ENCODE measurements at places on chromosomes 1 and 21.
A peak's percentile ranks its signal among the peaks of the same experiment; 100 is the strongest.

DNA sequence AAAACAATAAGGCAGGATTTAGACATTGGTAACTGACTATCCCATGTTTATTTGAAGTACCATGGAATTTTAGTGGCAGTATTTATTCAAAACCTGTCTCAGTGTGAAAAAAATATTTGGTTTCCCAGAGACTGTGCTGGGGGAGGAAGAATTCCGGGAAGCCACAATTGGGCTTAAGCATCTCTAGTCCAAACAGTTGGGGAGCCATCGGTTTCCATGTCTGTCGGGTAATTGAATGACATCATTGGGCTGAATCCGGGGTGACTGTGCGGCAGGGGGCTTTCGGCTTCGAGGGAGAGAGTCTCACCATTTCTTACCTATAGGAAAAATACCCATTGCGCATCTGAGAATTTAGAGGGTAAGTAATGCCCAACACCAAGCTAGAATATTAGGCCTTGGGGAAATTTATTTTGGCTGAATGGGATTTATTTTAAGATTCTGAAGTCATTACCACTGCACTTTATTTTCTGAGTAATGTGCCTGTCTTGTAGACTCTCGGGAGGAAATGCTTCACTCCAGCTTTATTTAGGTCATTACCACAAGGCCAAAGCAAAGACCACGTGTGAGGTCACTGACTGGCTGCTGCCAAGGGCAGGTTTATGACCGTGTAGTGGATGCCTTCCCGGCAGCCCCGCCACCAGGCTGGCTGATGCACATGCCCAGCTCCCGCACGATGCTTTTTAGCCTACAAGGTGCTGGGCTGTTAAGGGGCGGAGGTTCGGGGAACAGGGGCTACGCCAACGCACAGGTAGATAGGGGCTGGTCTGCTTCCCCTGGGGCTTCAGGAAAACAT, 23.1 kb upstream of the UMODL1 start:
- DNase-seq: peak; percentile 76

GRCh38 chr1:227489572-227489971, 73.8 kb upstream of the ZNF678 start:
- no peak for DNase-seq

DNA sequence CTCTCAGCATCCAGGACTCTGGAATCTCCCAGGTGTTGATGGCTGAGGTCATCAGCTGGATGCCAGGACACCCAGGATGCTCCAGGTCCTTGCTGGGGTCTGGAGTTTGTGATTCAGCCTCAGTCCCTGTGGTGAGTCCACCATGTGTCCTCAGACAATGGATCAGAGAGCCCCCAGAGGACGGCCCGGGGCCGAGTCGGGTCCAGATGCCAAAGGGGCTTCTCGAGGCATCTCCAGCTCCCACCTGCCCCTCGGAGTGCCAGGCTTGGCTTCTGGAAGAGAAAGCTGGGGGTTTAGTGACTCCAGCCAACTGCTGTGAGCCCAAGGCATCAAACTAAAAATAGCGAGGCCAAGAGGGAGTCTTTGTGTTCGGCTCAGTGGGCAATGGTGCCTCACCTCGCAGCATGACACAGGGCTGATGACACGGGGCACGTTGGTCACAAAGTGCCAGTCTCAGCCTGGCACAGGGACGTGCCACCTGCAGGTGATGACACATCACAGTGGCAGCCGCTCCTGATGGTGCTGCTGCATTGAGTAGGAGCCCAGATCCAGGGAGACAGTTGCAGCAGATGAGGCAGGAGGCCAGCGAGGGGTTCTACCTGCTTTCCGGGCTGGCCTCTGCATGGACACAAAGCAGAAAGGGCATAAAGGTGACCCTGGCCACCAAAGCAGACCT, 10.6 kb downstream of the PDE9A start:
- DNase-seq: no peak

DNA sequence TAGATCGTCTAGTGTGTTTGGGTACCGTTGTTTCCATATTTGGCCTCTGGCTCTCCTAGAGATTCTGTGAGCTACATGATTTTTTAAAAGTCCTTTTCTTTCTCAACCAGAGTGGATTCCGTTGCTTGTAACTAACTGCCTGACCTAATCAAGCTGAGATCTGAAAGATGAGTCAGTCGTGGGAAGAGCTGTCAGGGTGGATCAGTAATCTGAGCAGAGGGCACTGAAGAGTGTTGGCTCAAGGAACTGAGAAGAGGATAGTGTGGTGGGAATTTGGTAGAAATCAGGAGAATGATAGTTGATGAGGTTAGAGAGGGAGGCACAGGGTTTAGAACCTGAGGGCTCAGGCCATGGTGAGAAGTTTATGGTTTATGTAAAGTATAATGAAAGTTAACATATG, 52.2 kb downstream of the TRAF5 start:
- DNase-seq: no peak

GRCh38 chr1:210358626-210359025, 29.9 kb downstream of the HHAT start:
- DNase-seq: peak; percentile 53

- DNase-seq: no peak
Measured at GRCh38 chr1:154198756-154199562, 7.1 kb upstream of the TPM3 start.

- no peak for DNase-seq
Measured at GRCh38 chr1:147223740-147224615, 1.2 kb downstream of the FMO5 start.

DNA sequence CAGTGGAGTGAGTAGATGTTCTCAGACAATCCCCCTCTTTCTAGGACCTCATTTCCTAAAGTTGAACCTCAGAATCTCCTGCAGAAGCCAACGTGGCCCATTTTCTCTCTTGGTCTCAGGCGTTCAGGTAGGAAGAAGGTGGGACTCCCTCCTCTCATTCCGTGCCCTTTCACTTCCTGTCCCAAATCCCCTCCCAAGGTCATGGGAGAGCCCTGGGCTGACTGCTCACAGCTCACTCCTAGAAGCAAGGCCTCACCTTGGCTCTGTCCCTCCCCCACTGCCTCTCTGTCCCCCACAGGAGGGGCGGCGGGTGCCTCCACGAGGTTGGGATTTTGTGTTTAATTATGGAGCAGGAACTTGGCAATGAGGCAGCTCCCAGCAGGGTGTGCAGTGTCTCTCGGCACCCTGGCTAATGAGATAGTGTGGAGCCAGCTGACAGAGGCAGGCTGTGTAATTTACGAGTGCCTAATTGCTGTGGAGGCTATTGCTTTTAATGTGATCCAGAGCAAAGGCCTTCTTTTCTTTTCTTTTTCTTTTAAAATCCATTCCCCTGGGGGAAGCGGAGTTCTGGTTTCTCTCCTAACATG, 9.1 kb upstream of the CDK18 start:
- peak; percentile 50 for DNase-seq

DNA sequence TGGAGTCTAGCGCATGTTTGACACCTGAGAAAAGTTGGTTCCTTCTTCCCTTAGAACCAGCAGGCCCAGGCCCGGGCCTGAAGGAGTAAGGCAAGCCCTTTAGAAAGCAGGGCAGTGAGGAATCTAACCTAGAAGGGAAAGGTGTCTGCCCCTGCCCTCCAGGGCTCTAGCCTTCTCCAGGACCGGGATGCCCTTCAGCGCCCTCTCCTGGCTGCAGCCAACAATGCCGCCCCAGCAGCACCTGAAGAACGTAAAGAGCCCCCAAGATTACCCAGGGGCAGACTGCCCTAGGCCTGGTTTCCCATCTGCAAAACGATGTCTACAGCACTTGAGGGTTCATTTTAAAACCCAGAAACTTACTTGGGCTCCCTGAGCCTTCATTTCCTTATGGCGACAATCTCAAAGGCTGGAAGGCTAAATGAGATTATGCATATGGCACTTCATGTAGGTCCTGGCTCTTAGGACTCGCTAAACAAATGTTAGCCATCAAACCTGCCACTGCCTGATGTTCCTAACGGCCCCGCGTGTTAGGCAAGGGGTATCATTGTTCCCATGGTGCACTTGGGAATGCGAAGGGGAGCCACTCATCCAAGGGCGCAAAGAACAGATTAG, 106.7 kb upstream of the KLHDC7A start:
- DNase-seq: no peak

DNA sequence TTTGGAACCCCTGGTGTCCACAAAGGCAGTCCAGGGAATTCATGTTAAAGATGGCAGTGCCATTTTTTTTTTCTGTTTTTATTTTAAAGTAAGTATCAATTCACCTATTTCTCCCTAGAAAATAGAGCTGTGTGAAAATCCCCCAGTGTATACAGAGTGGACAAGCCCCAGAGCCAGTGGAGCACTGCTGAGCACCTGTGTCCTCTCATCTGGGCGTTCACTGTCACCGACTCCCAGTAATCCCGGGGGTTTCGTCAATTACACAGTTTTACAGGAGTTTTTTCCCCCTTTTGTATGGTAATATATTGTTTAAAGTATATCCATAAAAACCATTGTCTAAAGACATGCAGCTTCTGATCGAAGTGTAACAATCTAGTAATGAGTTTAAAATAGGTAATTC, 175.8 kb downstream of the SDCCAG8 start:
- no peak for DNase-seq

DNA sequence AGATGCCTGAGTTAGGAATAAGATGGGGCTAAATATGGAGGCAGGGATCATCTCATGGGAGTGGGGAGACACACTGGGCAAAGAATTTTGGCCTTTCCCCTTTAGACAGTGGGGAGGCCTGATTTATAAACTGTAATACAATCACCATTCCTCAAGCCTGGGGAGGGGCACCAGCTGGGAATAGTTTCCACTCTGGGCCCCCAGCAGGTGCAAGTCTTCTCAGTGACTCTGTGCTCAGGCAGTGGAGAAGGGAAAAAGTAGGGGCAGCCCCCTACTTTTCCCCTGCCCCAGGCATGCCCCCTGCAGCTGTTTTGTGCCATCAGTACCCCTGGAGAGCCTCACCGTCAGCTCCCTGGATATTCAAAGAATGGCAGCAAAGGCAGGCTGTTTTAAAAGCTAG, 19.1 kb downstream of the COA7 start:
- DNase-seq: no peak

- no peak for DNase-seq
Measured at GRCh38 chr1:177801790-177802189, 168.1 kb downstream of the SEC16B start.

DNA sequence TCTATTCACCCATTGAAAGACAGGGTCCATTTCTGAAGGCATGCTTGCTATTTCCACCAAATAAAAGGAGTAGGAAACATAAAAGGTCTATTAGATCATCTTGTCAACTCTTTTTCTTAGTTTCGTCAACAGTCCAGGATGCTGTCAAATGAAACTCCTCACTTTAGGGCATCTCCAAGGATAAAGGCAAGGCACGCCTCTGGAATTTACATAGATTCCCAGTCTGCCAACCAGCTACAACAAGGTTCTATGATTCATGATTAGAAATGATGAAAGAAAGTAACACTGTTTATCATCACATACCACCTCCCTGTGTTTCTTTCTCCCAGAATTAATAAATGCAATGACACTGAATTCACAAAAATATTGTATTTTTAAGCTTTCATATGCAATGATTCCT, 636.3 kb downstream of the LTN1 start:
- no peak for DNase-seq

DNA sequence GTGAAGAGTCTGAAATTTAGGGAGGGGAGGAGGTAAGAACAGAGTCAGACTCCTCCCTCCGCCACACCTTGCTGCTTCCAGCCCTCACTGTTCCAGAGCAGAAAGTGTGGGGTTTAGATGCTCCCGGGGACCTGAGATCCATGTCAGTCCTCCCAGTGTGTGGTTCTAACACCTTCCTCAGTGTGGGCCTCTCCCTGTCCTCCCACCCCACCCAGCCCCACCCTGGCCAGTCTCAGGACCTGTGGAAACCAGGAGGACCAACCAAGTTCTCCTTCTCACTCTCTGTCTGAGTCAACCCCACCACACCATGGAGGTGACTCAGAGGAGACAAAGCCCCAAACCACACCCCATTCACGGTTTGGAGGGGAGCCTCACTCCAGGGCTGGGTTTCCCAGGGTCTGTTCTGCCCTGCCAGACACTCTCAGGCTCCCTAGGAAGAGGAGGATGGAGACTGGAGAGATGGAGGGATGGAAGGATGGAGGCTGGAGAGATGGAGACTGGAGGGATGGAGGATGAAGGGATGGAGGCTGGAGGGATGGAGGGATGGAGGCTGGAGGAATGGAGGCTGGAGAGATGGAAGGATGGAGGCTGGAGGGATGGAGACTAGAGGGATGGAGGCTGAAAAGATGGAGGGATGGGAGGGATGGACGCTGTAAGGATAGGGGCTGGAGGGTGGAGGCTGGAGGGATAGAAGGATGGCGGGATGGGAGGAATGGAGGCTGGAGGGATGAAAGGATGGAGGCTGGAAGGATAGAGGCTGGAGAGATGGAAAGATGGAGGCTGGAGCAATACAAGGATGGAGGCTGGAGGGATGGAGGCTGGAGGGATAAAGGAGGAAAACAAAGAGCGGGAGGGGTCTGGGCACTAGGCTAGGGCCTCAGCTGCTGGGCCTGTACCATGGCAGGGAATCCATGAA, 100.9 kb upstream of the RUNX3 start:
- DNase-seq: no peak

DNA sequence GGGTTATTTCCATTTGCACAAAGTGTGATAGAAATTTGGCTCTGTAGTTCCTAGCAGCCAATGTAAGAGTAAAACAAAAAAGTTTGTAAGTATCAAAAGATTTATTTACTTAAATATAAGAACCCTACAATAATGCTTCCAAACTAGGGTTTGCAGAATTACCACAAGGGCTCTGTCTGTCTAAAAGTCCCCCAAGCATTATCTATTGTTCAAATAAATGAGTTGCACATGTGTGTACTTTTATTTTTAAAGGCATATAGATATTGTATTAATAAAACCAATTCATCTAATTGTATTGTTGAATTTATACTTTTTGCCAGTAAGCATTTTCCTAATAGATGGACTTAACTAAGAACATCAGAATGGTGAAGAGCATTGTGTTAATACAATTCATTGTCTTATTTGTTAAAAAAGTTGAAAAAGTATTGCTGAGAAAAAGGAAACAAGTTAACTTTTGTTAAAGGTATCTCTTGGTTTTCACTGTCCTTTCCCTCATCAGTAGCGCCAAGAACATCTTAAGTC, 863 bp upstream of the PTPRC start:
- DNase-seq: no peak

DNA sequence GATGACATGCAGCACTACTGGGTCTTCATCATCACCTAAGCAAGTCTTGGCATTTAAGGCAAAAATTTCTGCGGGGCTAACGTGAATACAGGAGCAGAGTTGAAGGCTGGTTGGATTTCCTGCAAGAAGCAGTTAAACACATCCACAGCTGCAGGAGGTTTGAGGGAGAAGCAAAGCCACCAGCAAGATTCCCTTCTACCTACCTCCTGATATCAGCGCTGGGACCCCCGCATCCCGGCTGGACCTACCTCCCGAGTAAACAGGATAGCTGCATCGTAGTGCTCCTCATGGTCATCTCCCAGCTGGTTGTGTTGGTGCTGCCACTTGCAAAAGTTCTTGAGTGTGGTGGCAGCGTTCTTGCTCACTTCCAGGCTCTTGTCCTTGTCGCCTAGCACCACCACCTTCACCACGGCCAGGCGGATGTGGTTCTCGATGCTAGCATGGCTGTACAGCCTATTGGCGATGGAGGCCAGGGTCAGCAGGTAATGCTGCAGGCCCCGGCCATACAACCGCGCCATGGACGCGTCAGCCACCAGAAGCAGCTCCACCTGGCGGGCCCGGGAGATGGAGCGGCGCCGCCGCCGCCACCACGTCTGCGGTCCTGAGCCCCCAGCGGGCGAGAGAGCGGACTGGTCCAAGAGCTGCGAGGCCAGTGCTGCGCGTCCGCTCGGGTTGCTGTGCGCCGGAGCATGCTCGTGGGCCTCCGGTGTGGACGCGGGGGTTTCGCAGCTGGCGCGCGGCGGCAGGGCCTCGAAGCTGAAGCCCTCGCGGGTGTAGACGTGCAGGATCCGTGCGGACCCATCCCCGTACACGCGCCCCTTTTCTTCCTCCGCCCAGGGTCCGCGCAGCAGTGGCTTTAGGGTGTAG, 1.6 kb downstream of the ADAMTS5 start:
- DNase-seq: peak; percentile 25

All from stomach (tissue), 19 donors.